ENCODE measurements at places on chromosomes 5 and 9.

DNA sequence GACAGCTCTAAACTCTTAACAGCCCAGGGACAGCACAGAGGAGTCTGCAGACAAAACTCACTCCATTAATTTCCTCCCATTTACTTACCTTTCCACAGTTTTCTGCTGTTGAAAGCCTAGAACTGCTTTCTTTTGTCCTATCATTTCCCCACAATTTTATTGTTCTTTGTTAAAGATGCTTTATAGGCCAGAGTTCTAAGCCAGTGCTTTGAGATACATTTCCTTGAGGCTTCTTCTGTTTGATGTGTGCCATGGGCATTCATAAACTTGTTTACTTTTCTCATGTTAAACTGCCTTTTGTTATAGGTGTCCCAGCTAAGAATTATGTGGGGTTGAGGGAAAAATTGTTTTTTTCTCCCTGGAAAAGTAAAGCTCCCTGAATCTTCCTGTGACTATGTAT is 25.9 kb upstream of the SUB1 start:
- no peak for DNase-seq

GRCh38 chr5:170303549-170303948 is 6.0 kb upstream of the LCP2 start:
- DNase-seq = no peak

- DNase-seq = no peak
Measured at GRCh38 chr5:60955239-60955638, 10.2 kb downstream of the NDUFAF2 start.

DNA sequence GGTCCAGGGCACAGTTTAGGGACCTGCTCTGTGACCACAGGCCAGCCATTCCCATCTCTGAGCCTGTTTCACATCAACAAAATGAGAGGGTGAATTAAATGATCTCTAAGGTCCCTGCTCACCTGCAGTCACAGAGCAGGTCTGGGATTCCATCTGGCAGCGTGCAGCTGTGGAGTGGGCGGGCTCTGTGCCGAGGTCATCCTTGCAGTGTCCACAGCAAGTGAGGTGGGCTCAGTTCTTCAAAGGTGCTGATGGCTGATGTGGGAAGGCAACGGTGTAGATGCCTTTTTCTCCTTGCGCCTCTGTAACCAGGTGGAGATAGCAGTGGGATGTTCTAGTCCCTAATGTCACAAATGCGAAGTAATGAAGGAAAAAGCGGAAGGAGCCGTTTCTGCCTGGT is 11.9 kb downstream of the OR2V1 start:
- no peak for DNase-seq

GRCh38 chr9:84839541-84839940 is 170.0 kb downstream of the NTRK2 start:
- DNase-seq = no peak

DNA sequence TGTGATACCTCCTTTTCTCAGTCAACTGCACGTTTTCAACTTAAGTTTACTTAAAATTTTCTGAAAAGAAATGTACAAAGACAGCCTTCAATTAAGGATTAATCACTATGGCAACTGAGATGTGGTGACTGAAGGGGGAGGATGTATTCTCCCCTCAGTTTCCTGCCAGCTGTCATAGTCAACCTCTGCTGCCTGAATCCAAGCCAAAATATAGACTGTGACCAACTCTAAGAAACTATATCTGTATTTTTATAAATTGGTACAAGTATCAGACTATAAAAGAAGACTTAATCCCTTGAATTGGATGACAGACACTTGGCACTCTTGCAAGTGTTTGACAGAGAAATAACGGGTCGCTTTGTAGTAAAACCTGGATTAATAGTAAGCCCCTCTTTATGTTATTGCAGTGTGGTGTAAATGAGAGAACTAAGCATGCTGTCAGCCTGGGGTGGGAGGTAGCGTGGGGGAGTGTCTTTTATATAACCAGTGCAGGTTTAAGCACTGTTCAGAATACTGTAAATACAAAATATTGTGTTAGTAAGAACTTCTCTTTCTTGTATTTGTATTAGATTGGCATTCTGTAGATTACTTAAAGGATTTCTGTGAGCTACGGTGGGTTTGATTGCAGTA is 106.4 kb downstream of the ERCC6L2 start:
- no peak for DNase-seq

DNA sequence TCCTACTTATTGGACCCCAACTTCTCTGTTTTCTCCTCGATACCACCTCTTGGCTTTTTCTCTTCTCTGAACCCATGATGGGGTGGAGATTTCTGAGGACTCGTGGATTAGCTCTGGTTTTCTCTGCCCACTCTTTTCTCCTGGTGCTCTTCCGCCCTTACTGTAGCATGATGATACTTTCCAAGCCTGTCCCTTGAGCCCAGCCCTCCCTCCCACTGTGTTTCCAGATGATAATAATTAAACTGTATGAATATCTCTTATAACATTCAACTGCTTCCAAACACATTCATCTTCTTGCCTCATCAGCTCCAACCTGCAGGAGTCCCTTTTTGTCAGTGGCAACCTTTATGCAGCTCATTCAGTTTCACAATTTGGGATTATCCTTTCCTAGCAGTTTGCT is 494.2 kb upstream of the KLF4 start:
- no peak for DNase-seq

GRCh38 chr5:145543968-145544367 is 291.2 kb downstream of the PRELID2 start:
- no peak for DNase-seq

DNA sequence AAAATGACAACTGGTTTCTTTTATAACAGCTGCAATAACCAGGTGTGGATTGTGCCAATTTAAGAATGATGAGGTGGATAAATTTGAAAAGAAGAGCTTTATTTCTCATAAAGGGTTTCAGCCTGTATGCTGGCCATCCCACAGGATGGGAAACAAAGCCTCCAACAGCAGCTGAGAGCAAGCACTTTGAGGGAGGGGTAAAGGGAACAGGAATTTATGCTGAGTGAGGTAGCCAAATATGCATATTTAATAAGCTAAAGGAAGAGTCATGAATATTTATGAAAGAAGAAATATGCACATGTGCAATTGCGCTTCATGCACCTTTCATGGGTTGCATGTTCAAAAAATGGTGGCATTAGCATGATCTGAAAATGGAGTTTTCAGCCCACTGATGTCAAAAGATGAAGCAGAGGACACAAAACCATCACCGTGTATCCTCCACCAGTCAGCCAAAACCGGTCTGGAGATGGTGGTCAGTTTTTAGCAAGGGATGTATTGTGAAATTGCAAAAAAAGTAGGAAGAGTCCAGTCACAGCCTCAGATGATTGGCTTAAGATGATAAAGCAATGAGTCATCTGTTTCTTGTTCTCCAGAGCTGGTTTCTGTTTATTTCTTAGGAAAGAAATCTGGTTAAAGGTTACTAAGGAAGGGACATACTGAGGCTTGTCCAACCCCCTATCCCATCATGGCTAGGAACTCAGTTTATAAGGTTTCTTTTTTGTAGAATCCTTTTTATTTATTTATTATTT is 47.9 kb downstream of the DEPDC1B start:
- no peak for DNase-seq

- no peak for DNase-seq
Measured at GRCh38 chr9:19634881-19635280, 154.0 kb downstream of the SLC24A2 start.

DNA sequence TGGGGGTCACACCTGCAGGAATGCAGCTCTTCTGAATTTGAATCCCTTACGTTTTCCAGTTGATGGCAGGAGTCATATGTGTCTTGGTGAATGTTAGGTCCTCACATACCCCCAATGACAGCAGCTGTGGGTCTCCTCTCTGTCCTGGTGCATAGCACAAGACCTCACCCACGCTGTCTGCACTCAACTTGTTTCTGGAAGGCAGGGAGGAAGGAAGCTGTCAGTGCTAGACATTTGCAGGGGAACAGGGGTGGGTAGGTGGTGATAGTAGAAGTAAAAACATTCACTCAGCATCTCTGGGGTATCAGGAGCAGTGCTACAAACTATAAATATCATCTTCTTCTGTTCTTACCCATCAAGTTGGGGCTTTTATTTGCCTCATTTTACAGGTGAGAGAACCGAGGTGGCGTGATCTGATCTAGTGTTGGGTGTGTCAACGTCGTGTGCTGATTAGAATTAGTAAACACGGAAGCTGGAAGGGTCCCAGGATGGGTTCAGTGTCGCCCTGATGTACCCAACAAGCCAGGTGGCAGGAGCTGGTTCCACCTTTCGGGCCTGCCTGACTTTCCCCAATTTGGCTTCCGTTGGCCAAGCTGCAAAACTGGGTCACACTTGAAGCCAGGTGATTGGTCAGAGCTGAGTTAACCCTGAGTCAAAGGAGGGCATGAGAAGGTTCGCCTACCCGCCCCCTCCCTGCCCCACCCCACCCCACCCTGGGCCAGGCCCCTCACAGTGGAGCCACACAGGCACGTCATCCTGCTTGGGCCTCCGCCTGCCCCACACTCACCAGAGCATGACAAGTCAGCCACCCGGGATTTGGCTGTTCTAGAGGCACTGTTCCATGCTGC is 15.8 kb downstream of the ERGIC1 start:
- DNase-seq = no peak

DNA sequence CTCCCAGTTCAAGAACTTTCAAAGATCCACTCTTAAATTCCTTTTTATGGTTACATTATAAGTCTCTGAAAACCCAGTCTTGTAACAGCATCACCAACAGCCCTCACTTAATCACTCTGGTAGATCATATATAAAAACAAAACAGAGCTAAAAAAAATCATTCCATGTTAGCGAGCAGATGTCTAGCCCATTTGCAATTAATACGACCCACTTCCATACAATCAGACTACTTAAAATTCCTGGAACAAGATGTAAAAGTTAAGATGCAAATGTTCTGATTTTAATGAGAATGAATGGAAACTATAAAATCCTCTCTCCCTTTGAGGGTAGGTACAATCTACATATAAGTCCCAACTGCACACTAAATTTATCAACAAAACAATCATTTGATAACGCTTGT is 167.0 kb downstream of the MED27 start:
- no peak for DNase-seq

- no peak for DNase-seq
Measured at GRCh38 chr5:31196309-31196708, 2.8 kb downstream of the CDH6 start.

DNA sequence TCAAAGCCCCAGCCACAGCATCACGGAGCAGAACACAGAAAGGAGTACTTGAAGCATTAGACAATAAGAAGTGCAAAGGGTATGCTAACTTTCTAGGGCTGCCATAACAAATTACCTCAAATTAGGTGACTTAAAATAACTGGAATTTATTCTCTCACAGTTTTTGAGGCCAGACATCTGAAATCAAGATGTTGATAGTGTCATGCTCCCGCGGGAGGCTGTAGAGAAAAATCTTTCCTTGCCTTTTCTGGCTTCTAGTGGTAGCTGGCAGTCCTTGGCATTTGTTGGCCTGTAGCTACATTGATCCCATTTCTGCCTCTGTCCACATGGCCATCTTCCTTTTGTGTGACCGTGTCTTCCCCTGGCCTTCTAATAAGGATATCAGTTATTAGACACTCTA is 51.9 kb upstream of the SPDL1 start:
- no peak for DNase-seq

DNA sequence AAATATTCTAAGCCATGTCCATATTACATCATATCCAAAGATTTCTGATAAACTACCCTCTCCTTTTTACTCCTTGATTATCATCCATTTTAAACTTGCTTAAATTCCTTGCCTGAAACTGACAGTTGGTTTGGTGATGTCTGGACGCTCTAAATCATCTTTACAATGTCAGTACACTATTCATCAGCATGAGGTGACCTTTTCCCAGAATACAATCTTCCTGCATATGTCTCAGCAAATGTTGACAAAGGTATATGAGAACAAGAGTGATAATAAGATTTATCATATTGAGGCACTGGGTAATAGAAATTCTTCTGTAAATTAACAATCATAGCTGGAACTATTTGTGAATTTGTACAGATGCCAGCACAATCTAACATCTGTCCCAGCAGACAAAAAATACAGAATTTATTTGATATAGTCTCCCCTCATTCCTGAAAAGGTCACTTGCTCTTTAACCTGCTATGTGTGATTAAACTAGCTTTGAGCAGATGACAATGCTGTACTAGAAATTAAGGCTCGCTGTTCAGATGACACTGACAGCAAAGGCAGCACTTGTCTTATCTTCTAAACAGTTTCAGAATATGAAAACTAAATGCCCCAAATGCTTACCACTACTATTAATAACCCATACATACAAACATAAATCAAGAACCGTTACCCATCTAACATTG is 32.2 kb downstream of the COX7C start:
- DNase-seq = no peak

All from lower lobe of right lung (tissue), 2 donors.